Stimulated activated CD4-positive, alpha-beta T cell treated with anti-CD3 and anti-CD28 coated beads, Interleukin-1b, Interleukin-23, amount 100 ng/mL, for 1 hour (primary cell): ENCODE measurements at places on chromosomes 12 and 14.

GRCh38 chr12:101670007-101670671 lies 27.3 kb upstream of the CHPT1 start:
- DNase-seq, result no peak

DNA sequence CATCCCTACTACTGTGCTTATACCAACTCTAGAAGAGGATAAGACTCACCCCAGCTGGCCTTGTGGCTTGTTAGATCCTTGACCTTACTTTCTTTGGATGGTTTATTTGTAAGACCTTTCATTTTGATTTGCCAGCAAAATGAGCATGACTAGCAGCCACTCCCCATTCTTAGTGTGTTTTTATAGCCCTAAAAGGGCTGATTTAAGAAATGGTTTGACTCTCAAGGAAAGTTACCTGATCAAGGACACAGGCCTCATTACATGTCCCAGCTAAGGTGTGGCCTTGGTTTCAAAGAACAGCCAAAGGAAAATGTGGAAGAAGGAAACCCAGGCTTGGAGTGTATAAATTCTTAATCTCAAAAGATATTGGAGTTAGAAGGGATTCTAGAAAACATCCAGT lies 41.4 kb downstream of the SLC17A8 start:
- no peak for DNase-seq

DNA sequence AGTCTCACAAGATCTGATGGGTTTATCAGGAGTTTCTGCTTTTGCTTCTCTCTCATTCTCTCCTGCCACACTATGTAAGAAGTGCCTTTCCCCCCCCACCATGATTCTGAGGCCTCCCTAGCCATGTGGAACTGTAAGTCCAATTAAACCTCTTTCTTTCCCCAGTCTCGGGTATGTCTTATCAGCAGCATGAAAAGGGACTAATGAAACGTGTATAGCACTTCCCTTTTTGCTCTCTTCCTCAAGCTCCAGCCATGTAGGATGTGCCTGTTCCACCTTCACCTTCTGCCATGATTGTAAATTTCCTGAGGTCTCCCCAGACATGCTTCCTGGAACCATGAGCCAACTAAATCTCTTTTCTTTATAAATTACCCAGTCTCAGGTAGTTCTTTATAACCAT lies 7.0 kb upstream of the CRACR2A start:
- DNase-seq, result no peak

GRCh38 chr14:93970965-93971634 lies 5.3 kb downstream of the ASB2 start:
- DNase-seq, result no peak

GRCh38 chr12:38384816-38385378 lies 68.3 kb downstream of the ALG10B start:
- DNase-seq, result no peak

GRCh38 chr12:127013197-127013596 lies 1253.8 kb upstream of the TMEM132C start:
- DNase-seq, result no peak

DNA sequence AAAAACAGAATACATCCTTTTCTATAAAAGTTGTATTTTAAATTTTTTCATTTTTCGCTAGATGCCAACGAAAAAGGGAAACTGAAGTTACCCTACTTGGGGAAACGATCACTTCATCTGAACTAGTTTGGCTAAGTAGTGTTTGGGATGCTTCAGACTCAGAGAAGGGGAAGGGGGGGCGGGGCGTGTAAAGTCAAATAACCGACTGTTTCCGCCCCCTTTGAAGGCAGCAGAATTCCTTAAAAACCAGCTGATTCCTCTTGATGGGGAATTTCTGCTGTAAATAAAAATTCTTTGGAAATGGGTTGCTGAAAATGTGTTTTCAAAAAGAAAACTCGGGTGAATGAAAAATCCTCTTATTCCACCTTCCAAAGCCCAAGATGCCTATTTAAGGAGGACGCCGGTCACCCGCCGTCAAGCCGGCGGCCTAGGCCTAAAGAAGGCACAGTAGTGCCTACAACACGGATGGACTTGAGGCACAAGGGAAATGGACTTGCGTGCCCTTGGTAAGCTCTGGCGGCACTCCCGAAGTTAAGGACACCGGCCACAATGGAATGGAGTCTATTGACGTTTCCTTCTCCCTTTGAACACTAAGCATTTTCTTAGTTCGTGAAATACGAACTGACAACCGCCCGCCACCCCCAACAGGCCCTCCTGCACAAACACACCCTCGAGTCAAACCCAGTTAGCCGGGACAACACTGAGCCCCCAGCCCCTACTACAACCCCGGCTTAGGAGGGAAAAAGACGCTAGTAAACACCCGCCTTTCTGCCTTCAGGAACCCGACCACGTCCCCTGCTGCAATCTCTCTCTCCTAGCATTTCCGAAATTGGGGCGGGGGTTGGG lies 1.9 kb downstream of the ATXN2 start:
- no peak for DNase-seq

GRCh38 chr12:12901158-12901791 lies 9.9 kb downstream of the GPRC5A start:
- DNase-seq, result no peak

DNA sequence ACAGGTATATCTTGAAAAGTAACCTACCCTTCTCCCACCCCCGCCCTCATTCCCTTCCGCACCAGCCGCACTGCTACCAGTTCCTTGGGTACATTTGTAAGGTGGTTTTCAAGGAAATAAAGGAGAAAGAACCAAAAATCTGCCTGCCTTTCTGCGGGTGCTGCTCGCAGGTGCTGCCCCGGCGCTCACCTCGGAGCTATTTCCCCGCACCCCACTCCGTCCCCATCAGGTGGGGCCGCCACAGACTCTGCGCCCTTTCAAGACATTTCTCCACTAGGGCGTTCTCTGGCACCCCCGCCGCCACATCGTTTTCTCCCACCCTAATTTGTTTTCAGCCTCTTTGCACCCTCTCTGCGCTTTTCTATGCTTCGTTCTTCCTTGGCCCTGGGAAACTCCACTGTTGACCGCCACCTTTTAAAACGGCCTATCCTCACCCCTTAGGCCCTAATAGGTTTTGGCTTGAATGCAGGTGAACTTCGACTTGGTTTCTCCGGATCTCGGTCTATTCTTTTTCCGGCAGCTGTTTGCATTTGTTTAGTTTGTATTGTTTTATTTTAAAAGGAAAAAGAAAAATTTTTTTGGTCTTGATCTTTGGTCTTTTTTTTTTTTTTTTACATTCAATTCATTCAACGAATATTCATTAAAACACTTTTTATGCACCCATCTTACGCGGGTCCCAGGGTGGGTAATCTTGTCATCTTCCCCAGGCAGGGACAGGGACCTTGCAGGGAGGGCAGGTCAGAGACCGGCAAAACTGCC lies 3.0 kb downstream of the VSX2 start:
- DNase-seq, result no peak

- DNase-seq, result no peak
These were observed 6.2 kb downstream of the LIMA1 start for GRCh38 chr12:50276912-50277671.

DNA sequence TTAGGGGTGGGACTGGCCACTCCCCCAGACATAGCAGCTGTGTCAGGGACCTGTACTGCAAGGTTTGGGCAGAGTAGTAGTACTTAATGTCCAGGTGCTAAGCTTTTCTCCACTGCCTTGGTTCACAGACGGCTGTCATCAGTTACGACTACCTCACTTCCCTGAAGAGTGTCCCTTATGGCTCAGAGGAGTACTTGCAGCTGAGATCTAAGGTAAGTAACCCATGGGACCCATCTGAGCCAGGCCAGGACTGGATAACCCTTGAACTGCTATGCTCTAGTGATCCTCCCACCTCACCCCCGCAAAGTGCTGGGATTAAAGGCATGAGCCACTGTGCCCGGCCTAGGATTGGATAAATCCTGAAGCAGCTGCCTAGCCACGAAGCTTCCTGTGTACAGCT lies 22.4 kb downstream of the ADCK1 start:
- no peak for DNase-seq

GRCh38 chr12:11743423-11744409 lies 94.2 kb downstream of the ETV6 start:
- DNase-seq, result no peak

- no peak for DNase-seq
These were observed 57.6 kb downstream of the EID3 start for GRCh38 chr12:104360983-104361707.

DNA sequence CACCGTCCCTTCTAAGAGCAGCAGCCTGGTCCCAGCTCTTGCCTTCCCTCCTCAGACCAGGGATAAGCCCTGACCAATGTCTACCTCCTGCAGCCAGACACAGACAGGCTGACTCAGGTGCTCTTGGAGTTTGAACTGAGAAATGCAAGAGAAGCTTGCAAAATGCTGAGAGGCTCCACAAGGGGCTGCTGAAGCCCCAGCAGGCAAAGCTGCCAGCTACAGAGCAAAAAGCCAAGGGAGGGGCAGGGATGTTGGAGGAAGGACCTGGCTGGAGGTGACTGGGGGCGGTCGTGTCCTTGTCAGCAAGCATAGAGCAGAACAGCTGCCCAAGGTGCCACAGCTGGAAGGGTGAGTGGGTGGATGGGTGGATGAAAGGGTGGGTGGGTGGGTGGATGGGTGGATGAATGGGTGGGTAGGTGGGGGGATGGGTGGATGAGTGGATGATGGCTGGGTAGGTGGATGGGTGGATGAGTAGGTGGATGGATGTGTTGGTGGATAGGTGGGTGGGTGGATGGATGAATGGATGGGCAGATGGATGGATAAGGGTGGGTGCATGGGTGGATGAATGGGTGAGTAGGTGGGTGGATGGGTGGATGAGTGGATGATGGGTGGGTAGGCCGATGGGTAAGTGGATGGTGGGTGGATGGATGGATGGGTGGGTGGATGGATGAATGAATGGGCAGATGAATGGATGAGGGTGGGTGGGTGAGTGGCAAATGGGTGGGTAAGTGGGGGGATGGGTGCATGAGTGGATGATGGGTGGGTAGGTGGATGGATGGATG lies 4.0 kb upstream of the INF2 start:
- DNase-seq, result no peak

GRCh38 chr12:117084405-117085317 lies 14.6 kb downstream of the TESC start:
- no peak for DNase-seq

GRCh38 chr14:90611936-90612335 lies 204.3 kb downstream of the TTC7B start:
- no peak for DNase-seq
